ENCODE measurements at places on chromosomes 1 and 21.

GRCh38 chr1:220374449-220374848 is 102.2 kb upstream of the RAB3GAP2 start:
- no peak for DNase-seq

DNA sequence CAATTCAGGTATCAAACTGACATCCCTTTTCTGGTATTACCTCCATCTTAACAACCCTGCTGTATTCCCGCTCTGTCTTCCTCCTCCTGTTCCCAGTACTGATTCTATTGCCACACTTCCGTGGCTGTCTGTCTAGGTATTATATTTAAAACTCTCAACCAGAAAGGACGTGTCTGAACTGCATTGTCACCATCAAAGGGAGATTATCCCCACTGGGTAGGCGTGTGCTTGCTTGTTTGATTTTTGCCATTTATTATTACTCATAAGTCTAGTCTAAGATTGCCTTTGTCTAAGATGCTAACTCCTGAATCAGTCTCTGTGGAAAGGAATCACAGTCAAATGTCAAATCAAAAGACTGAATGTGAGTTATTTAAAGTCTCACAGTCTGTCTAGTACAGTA is 650.1 kb downstream of the KCNT2 start:
- DNase-seq: no peak

- DNase-seq: peak; percentile 70
Measured at GRCh38 chr1:115314765-115315164, 23.3 kb downstream of the NGF start.

DNA sequence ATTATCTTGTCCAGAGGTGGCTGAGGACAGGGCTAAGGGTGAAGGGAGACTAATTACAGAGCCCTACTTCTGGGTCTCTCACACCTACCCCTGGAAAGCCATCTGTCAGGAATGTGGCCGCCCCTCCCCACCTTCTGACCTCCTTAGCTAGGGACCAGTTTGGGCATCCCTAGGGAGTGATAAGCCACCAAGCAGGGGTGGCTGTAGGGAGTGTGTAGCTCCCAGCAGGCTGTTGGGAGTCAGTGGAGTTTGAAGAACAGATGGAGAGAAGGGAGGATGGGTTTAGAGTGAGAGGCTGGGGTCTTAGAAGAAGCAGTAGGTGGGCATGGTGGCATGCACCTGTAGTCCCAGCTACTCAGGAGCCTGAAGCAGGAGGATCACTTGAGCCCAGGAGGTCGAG is 808 bp upstream of the SERINC2 start:
- no peak for DNase-seq

GRCh38 chr1:62068978-62069377 is 125.7 kb upstream of the L1TD1 start:
- no peak for DNase-seq

DNA sequence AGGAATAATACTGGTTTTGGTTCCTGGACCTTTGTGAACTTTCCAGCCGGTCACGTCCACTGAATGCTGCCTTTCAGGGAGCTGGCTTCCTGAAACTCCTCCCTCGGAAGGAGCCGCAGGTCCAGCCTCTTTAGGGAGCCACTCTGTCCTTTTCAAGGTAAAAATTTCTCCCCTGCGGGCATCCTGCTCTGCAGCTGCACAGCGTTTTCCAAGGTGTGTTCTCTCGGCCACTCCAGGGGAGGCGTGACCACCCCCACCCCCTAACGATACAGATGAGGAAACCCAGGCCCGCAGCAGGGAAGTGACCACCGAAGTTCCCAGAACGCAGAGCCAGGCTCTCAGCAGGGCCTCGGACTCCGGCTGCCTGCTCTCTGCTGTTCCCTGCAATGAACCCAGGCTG is 21.5 kb downstream of the PADI2 start:
- no peak for DNase-seq

DNA sequence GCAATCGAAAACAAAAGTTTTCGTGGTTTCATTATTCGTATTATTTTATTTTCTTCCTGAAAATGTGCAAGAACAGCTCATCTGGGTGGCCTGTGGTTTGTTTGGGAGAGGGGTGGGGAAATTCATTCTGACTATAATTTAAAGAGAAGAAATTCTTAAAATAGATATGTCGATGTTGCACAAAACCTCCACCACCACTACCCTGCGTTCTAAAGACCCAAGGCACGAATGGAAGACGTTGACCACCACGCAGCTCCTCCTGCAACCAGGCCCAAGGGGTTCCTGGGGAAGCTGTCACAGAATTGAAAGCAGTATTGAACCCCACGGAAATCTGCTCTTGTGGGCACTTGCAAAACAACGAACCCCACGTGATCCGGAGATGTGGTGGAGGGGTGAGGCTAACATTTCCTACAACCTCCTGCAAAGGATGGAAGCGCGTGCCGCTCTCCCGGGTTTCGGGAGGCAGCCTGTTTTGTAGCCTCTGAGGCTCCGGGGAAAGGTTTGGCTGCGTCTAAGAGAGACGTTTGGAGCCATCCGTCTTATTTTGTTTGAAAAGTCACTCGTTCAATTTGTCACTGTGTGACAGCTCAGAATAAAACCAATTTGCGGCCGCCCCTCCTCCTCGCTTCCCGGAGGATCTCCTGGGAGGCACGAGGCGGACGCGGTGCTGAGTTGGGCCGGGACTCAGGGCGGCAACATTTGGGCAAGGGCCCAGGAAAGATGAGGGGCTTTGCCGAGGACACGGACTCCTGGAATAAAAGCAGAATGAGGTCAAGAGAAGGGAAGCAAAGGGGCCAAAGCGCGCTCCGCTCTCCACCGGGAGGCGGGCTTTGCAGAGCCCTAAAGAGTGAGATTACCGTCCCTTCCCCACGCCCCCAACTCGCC is 810 bp upstream of the HLX start:
- DNase-seq: no peak

DNA sequence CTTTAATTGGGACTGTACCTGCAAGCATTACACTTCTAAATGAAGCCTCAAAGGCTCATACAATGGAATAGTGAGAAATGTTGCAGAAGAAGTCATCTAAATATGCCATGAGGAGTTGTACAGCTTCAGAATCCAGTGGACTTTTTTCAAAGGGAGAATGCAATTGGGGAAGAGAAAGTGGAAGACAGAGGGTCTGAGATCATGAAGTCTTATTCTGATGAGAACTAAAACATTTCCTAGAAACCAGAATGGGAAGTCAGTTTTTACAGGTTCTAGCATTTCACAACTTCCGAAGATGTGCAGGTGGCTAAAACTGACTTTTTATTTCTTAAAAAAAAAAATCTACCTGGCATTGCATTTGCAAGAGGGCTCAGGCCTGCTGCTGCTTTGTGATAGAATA is 424.4 kb upstream of the RUNX1 start:
- no peak for DNase-seq

GRCh38 chr1:3903141-3904005 is 3.3 kb upstream of the C1orf174 start:
- DNase-seq: no peak

DNA sequence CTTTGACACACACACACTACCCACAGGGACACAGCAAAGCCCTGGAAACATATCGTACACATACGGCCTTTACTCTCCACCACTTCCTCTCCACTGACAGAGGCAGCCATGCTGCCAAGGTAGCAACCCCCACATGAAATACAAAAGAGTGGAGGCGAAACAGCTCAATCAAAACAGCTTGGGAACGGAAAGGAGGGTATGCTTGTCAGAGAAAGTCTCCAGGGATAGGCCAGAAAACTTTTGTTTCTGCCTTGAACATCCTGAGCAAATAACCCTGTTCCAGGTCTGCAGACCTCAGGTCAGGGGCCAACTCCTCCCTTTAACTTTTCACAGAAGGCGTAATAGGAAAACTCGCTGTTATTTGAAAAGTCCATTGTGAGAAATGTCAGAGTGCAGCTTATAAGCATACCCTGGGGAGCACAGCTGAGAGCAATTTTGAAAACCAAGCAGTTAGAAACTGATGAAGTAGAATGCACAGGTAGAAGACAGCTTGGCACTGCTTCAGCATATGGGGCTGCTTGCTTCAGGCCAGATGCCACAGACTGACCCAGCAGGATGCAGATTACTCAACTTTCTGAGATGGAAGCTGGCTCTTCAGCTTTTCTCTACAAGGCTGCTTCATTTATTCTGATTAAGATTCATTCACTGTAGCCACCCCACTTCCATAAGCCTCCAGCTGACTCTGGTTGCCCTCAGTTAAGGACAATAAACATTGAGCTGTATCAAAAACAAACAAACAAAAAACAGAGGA is 18.0 kb downstream of the KIAA0319L start:
- no peak for DNase-seq

GRCh38 chr21:16792101-16792500 is 720.7 kb upstream of the CXADR start:
- DNase-seq: no peak

DNA sequence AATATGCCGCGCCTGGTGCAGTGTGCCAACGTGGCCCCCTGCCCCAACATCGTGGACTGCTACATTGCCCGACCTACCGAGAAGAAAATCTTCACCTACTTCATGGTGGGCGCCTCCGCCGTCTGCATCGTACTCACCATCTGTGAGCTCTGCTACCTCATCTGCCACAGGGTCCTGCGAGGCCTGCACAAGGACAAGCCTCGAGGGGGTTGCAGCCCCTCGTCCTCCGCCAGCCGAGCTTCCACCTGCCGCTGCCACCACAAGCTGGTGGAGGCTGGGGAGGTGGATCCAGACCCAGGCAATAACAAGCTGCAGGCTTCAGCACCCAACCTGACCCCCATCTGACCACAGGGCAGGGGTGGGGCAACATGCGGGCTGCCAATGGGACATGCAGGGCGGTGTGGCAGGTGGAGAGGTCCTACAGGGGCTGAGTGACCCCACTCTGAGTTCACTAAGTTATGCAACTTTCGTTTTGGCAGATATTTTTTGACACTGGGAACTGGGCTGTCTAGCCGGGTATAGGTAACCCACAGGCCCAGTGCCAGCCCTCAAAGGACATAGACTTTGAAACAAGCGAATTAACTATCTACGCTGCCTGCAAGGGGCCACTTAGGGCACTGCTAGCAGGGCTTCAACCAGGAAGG is 4.3 kb downstream of the GJB3 start:
- no peak for DNase-seq

GRCh38 chr1:110779636-110780035 is 93.3 kb upstream of the CD53 start:
- no peak for DNase-seq

- no peak for DNase-seq
Measured at GRCh38 chr1:184986250-184986649, 11.9 kb upstream of the NIBAN1 start.

DNA sequence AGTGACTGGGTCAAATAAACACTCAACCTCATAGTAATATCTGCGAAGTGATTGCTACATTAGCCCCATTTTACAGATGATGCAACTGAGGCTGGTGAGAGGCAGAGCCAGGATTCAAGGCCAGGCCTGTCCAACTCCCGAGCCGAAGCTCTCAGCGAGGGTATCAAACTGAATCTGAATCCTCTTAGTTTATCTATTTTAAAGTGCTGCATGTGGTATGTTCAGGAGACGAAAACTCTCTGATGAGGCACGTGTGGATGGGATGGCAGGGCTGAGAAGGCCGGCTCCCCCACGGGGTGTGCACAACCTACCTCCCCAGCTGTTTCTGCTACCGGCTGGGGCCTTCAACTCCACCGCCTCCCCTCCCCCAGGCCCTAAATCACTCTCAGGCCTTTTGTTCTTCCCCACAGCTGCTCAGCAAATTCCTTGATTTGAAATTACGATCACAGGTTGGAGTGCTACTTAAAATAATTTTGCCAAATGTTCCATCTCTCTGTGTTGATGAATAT is 171.8 kb downstream of the TOMM20 start:
- no peak for DNase-seq

DNA sequence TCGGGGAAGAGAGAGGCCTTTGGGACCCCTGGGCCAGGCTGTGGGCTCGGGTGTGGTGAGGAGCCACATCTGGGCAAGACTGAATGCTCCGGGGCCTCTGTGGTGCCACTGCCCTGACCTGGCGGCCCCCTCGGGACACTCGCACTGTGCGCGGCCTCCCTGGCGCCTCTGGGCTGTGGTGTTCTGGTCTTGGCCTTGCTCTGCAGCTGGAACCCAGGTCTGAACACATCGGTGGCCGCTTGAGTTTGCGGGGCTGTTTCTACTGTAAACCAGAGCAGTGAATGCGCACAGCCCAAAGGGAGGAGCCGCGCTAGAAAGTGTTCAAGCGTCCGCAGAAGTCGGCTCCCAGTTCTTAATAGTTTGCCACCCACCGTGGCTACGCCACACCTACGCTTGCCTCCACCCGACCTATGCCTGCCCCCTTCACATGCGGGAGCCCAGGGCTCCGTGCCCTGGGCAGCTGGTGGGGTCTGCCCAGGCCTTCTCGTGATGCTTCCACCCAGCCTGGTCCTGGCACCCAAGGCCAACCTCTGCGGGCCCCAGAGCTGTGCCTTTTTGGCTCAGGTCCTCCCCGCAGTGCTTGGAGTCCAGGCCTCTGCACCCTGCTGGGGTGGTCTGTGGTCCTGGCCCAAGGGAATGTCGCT is 4.4 kb downstream of the PDE9A start:
- DNase-seq: no peak

- peak; percentile 71 for DNase-seq
Measured at GRCh38 chr21:45478115-45478801, 64.0 kb downstream of the SLC19A1 start.

DNA sequence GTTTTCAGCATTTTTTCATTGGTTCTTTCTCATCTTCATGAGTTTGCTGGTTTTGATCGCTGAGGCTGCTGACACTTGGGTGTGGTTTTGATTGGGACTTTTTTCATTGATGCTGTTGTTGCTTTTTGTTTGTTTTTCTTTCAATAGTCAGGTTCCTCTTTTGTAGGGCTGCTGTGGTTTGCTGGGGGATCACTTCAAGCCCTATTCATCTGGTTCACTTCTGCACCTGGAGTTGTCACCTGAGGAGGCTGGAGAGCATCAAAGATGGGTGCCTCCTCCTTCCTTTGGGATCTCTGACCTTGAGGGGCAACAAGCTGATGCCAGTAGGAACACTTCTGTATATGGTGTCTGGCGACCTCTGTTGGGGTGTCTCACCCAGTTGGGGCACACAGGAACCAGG is 1279.9 kb upstream of the TMPRSS15 start:
- DNase-seq: no peak

DNA sequence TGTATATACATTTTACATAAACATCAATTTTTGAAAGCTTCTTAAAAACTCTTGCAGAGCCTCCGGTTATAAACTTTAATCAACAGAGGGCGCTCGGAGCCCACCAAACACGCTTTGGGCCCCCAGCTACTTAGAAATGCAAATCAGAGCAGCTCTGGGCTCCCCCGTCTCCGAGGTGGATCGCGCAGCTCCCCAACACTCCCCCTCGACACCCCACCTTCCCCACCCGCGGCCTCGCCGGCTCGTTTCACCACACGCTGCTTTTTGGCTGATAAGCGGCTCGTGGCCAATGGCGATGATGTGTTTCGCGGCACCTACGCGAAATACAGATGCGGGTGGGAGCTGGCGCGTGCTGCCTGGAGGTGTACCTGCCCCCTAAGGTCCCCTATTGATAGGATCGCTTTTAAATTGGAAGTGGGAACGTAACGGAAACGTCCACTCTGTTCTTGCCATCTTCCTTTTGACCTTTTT is 1.7 kb upstream of the KIF26B start:
- DNase-seq: peak; percentile 27

GRCh38 chr1:147504801-147505311 is 36.4 kb upstream of the BCL9 start:
- no peak for DNase-seq
